ENCODE measurements at places on chromosomes 13 and 19.
A peak's percentile ranks its signal among the peaks of the same experiment; 100 is the strongest.

- DNase-seq, result no peak
Measured at GRCh38 chr19:30685426-30686000, 313.3 kb downstream of the ZNF536 start.

DNA sequence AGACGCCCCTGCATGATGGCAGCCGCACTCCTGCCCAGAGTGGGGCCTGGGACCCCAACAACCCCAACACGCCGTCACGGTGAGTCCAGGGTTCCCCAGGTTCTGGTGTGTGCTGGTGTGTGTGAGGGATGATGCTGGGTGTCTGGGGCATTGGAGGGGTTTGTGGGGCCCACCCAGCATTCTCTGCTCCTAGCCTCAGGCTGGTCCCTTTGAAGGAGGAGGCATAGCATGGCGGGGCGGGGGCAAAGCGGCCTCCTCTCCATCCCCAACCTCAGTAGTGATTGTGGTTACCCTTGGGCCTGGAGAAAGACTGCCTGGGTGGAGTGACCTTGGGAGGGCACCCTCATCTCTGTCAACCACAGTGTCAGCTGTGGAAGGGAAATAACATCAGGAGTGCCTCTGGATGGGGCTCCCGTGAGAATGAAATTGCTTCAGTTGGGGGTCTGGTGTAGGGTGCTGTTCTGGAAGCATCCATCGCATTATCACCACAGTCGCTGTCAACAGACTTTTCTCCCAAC, 7.1 kb upstream of the TIMM50 start:
- DNase-seq, result no peak

DNA sequence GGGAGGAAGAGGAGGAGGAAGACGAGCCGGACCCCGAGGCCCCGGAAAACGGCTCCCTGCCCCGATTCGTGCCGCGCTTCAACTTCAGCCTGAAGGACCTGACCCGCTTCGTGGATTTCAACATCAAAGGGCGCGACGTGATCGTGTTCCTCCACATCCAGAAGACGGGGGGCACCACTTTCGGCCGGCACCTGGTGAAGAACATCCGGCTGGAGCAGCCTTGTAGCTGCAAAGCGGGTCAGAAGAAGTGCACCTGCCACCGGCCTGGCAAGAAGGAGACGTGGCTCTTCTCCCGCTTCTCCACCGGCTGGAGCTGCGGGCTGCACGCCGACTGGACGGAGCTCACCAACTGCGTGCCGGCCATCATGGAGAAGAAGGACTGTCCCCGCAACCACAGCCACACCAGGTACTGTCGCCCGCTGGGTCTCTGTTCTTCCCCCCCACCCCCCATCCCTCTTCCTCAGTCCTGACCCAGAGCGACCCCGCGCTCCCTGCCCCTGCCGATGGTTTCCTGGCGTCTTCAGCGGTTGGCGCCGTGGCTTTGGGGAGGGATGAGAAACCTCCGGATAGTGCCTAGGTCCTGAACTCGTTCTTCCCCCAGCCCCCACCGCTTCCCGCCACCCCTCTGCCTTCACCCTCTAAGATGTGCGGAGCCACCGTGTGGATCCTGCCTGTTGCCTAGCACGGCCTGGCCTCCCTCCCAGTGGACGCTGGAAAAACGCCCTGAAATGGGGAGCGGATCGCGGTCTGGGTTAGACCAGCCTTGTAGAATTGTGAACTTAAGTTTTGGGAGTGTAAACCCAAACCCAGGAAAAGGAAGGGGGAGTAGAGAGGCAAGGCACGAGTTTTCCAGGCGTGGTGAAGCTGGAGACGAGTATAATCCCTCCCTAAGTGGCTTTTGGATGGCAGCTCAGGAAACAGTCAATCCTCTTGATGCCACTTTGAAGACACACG, 1.5 kb downstream of the HS6ST3 start:
- DNase-seq, result peak; percentile 45

DNA sequence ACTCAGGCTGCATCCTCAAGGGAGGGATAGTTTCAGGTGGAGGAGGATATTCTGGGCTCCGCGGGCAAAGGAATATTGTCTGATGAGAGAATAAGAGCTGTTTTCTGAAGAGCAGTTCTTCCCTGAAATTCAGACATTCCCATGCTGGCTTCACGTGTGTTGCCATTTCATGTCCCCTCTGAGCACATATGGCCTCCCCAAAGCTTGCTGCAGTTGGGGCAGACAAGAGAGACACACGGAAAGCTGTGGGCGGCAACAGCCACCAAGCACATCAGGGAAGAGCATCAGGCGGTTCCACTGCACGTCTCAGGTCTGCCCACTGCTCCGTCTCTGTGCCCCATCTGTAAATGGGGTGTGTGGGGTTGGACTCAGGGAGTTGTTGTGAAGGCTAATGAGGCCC, 247.5 kb upstream of the TSHZ3 start:
- DNase-seq, result no peak

GRCh38 chr13:20658451-20659040, 45.0 kb upstream of the IL17D start:
- DNase-seq, result no peak

DNA sequence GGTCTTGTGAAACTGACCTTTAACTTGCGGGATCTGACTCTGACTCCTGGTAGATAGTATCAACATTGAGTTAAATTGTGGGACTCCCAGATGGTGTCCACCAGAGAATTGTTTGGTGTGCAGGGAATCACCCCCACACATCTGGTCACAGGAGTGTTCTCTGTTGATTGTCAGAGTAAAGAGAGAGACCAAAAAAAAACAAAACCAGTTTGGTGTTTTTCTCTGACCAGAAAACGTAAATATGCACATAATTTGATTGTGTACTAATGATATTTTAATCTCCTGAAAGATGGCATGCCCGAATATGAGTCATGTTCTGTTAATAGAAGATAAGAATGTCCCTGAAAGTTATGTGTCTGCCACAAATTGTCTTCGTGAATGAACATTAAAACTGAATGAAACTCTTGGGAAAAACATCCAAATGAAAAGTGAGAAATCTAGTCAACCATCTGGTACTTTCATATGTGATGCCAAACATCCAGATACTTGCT, 118.5 kb upstream of the GPC6 start:
- peak; percentile 4 for DNase-seq

Measured in astrocyte of the hippocampus (primary cell).